Esophagus muscularis mucosa (tissue), 4 donors: ENCODE measurements at places on chromosomes 2 and 18. TPM values are rescaled to one million over a fixed set of nuclear protein-coding genes. Genes with fewer than 3 reads are reported as not detected.

GRCh38 chr18:24949908-24950307 is 402.1 kb downstream of the ZNF521 start:
- DNase-seq: no peak
- H3K27me3 ChIP-seq: no peaks in the 10 kb centered on the region
- H3K4me1 ChIP-seq: no peaks in the 10 kb centered on the region
- H3K36me3 ChIP-seq: no peaks in the 10 kb centered on the region

Gene MYO7B
- total RNA-seq: 0.98 TPM

GRCh38 chr18:51123936-51124486 is 73.5 kb downstream of the MEX3C start:
- peak; percentile 64 for DNase-seq
- H3K4me3 ChIP-seq: no peak overlapping the region
- no peaks in the 10 kb centered on the region for H3K36me3 ChIP-seq

GRCh38 chr18:79424008-79424565 is 28.4 kb downstream of the NFATC1 start:
- H3K4me3 ChIP-seq: no peak overlapping the region
- H3K27me3 ChIP-seq: no peaks in the 10 kb centered on the region
- peaks cover 55% of the 10 kb centered on the region for H3K4me1 ChIP-seq
- DNase-seq: no peak

DNA sequence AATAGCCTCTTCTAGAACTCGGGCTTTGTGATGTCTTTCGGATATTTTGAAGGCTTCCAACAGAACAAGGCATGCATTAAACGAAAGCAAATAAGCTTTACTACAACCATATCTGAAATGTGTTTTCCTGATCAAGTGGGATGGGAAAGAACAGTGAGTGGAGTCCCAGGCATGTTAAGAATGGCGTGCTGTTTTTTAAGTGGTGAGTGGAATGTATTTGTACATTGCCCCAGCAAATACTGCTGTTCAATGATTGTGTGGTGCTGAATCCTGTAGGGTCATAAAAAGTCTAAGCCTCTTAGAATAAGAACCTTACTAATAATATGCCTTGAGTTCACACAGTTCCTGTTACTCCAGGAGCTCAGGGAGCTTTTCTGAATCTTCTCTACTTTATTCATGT is 52.5 kb downstream of the POMC start:
- H3K36me3 ChIP-seq: no peaks in the 10 kb centered on the region
- H3K4me1 ChIP-seq: no peaks in the 10 kb centered on the region
- H3K4me3 ChIP-seq: no peak overlapping the region
- no peak overlapping the region for H3K27ac ChIP-seq

Gene TMEM178A
- total RNA-seq: 2.2 TPM

GRCh38 chr18:51712821-51713220 is 515.3 kb upstream of the MEX3C start:
- no peak overlapping the region for H3K4me3 ChIP-seq
- no peak for DNase-seq
- no peak overlapping the region for H3K27ac ChIP-seq
- no peaks in the 10 kb centered on the region for H3K4me1 ChIP-seq

- H3K36me3 ChIP-seq: no peaks in the 10 kb centered on the region
- H3K27me3 ChIP-seq: no peaks in the 10 kb centered on the region
- H3K4me1 ChIP-seq: no peaks in the 10 kb centered on the region
Measured at GRCh38 chr18:75582406-75582821, 154.9 kb upstream of the SMIM21 start.

Gene ACMSD
- not detected for total RNA-seq
